ENCODE measurements at places on chromosomes 4 and X. TPM values are rescaled to one million over a fixed set of nuclear protein-coding genes. Genes with fewer than 3 reads are reported as not detected.

EGF gene
- total RNA-seq: not detected

NUP62CL gene
- not detected for total RNA-seq

PDCL2 gene
- not detected for total RNA-seq

CYLC1 gene
- not detected for total RNA-seq

ESX1 gene
- total RNA-seq: not detected

PRRG1 gene
- total RNA-seq: 3.9 TPM

GAB3 gene
- 2.9 TPM for total RNA-seq

DNA sequence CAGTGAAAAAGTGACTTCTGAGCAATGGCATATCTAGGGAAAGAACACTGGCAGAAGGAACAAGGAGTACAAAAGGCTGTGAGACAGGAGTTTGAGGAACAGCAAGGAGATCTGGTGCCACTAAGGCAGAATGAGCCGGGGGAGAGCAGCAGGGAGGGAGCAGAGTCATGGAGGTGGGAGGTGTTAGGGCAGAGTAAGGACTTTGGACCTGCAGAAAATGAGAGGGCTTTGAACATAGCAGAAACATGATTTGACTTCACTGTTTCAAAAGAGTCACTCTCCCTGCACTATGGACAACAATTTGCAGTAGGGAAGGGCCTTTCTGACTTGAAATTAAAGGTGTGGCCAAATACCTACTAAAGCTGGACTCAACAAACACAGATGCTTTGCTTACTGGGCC is 356.2 kb downstream of the ADGRL3 start:
- H3K4me1 ChIP-seq: no peaks in the 10 kb centered on the region
- peak overlapping the region; percentile 48 for H3K27ac ChIP-seq
- H3K27me3 ChIP-seq: no peaks in the 10 kb centered on the region
- DNase-seq: no peak
- no peak overlapping the region for H3K4me3 ChIP-seq

DNA sequence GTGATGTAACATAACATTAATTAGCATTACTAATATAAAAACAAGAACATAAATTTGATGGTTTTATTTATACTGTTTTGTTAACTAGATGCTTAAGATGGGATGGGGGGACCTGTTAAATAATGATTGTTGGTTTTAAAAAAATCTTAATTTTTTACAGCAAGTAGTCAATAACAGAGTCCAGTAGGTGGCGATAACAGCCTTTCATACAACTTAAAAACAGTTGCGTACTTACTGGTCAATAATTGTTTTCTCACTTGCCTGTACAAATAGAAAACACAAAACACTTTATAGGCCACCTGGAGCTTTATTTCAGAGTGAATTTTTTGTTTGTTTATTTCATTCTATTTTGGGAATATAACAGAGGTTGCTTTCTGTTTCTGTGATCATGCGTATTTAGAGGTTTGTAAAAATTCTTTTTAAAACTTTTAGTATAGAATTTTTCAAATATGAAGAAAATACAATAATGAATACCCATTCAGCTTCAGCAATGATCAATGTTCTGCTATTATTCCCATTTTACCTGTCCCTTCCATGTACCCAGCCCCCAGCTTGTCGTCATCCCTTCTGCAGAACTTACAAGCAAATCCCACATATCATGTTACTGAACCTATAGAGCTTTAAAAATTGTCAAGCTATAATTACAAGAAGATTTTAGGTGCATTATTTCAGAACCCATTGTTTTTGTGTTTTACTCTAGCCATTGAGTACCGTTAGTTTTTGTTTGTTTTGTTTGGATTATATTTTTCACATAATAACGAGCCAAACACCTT is 97.1 kb downstream of the MRPL1 start:
- H3K4me3 ChIP-seq: peak overlapping the region; percentile 25
- H3K27me3 ChIP-seq: no peaks in the 10 kb centered on the region
- no peak for DNase-seq
- H3K4me1 ChIP-seq: no peaks in the 10 kb centered on the region
- H3K36me3 ChIP-seq: no peaks in the 10 kb centered on the region
- no peak overlapping the region for H3K27ac ChIP-seq

- no peaks in the 10 kb centered on the region for H3K27me3 ChIP-seq
- H3K4me3 ChIP-seq: no peak overlapping the region
- no peaks in the 10 kb centered on the region for H3K4me1 ChIP-seq
- DNase-seq: no peak
- H3K27ac ChIP-seq: no peak overlapping the region
Observed at GRCh38 chr4:28354880-28355656, 1494.4 kb downstream of the STIM2 start.

DNA sequence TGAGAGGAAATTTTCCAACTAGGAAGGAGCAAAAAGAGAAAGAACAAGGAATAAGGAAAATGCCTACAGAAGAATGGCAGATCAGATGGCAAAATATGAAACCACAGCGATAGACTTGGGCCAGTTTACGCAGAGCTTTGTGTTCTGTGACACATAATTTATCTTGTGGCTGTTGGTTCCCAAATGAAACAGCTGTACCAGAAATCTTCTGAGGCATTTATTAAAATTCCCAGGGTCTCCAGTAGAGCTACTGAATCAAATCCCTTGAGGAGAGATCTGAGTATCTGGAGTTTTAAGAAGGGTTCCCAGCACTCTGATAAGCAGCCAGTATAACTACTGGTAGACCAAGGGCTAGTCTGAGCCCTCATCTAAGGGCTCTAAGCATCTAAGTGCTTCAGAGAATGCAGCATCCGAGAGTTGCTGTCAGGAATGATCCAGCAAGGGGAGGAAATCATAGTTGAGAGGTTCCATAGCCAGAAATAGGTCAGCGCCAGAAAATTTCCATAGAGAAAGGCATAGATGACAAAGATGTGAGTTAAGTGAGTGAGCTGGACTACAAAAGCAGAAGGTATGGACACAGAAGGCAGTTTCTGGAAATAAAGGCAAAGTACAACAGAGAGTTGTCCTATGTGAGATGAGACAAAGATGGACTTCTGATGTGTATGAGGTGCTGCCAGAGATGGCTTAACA is 46.3 kb upstream of the FAM241A start:
- no peaks in the 10 kb centered on the region for H3K4me1 ChIP-seq
- H3K27me3 ChIP-seq: no peaks in the 10 kb centered on the region
- no peak overlapping the region for H3K27ac ChIP-seq
- H3K4me3 ChIP-seq: no peak overlapping the region

DNA sequence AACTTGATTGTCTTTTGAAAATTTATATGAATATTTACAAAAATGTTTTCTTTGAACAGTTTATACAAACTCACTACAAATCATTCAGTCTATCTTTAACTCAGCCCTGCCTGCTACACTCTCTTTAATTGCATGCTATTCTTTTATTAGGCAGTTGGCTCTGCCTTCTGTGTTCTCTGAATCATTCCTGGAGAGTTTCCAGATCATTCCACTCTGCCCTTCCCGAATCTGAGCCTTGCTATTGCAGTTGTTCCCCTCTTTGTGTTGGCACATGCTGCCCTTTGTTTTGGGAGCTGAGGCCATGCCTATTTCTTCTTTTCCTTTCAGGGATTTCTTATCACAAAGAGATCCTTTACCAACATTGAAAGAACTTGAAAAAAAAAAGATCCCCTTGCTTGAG is 8.7 kb upstream of the TECRL start:
- H3K27me3 ChIP-seq: no peaks in the 10 kb centered on the region
- H3K4me1 ChIP-seq: no peaks in the 10 kb centered on the region
- DNase-seq: no peak

DNA sequence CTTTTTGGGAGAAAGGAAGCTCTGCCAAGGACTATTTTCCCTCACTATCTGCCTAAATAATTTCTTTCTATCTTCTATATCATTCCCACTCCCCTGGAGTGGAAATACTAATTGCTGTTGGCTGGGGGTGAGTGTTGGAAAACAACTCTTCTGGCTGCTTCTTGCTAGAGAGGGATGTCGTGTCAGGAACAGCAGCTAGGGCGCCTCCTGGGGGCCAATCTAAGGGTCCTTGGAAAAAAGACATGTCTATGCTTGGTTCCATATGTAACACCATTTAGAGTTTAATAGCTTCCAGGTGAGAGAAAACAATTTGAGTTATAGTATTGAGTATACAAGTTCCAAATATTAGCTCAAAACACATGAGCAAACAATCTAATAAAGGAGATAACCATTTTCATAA is 111.3 kb downstream of the MAGEE1 start:
- no peaks in the 10 kb centered on the region for H3K27me3 ChIP-seq
- no peak for DNase-seq
- no peak overlapping the region for H3K27ac ChIP-seq
- H3K4me3 ChIP-seq: no peak overlapping the region
- no peaks in the 10 kb centered on the region for H3K4me1 ChIP-seq
- H3K36me3 ChIP-seq: no peaks in the 10 kb centered on the region

DNA sequence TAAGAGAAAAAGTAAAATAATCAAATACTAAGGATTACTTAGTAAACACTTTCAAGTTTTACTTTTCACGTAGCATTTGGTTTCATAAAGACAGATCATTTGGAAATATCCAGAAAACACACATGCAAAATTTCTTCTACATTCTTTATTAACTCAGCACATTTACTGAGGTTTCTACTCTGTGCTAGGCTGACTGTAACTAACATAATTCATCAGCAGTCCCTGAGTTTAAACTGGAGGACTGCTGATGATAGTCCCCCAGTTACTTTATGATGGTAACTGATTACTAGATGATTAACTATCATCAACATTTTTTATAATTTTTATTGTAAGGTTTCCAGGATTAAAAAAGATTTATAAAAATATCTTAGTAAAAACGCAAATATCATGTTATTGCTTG is 12.3 kb downstream of the LEF1 start:
- no peaks in the 10 kb centered on the region for H3K27me3 ChIP-seq
- no peak overlapping the region for H3K27ac ChIP-seq

DNA sequence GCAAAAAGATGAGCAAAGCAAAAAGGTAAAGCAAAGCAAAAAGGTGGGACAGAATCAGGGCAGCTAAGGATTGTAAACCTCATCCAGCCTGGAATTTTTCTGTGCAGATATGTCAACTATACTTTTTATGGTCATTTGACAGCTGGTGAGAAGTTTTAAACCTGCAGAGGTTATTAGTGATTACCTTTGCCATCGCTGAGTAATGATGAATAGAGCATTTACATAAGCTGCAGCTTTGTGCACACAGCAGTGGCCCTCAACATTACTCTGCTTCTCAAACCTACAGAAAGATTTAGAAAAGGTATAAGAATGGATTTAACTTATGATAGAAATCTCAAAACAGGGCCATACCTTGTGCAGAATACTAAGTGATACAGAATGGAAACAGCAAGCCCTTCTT is 54.5 kb upstream of the C4orf54 start:
- H3K36me3 ChIP-seq: no peaks in the 10 kb centered on the region
- DNase-seq: no peak
- no peaks in the 10 kb centered on the region for H3K27me3 ChIP-seq
- no peak overlapping the region for H3K27ac ChIP-seq

GRCh38 chr4:951186-951585 is 18.9 kb downstream of the TMEM175 start:
- peaks cover 22% of the 10 kb centered on the region for H3K36me3 ChIP-seq
- no peaks in the 10 kb centered on the region for H3K27me3 ChIP-seq
- no peaks in the 10 kb centered on the region for H3K4me1 ChIP-seq
- H3K27ac ChIP-seq: no peak overlapping the region
- no peak overlapping the region for H3K4me3 ChIP-seq

- no peaks in the 10 kb centered on the region for H3K4me1 ChIP-seq
- H3K4me3 ChIP-seq: no peak overlapping the region
- no peaks in the 10 kb centered on the region for H3K27me3 ChIP-seq
- no peak overlapping the region for H3K27ac ChIP-seq
- DNase-seq: no peak
Observed at GRCh38 chrX:39431893-39432292, 630.6 kb downstream of the MID1IP1 start.

DNA sequence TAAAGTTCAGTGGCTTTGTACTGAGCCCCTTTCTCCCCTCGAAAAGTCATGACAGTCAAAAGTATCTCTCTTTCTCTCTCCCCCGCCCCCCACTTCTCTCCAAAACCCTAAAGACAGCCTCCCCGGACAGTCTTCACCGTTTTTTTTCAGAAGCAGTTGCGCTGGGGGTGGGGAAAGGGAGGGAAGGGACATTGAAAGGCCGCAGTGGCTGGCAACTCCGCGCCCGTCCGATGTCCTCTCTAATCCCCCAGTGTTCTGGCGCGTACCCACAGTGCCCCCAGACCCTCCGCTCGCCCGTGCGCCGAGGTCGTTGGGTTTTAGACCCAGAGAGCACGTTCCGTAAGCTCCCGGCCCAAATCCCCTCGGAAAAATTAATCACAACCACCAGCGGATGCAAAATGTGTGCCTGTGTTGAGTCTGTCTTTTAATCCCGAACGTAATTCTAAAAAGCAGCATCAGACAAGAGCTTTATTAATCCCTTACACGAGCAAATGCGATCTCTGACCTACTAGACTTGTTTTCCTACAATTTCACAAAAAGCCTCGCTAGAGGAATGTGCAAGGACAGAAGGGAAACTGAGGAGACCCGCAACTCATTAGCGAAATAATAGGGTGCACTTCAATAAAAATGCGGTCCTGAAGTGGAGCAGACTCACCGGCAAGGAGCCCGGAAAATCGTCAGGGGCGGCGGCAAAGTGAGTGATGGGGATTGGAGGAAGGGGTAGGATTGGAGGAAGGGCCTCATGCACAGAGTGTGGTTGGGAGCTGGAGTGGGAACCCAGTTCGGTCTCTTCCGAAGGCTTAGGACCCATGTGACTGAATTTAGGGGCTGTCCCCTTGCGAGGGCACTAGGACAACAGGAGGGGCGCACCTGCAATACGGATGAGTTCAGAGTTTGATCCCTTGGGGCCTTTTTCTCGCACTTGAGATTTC is 12.2 kb upstream of the PRDM8 start:
- H3K36me3 ChIP-seq: no peaks in the 10 kb centered on the region
- peaks cover 10% of the 10 kb centered on the region for H3K4me1 ChIP-seq
- peaks cover 8% of the 10 kb centered on the region for H3K27me3 ChIP-seq
- H3K4me3 ChIP-seq: peak overlapping the region; percentile 67
- no peak overlapping the region for H3K27ac ChIP-seq
- DNase-seq: no peak

DNA sequence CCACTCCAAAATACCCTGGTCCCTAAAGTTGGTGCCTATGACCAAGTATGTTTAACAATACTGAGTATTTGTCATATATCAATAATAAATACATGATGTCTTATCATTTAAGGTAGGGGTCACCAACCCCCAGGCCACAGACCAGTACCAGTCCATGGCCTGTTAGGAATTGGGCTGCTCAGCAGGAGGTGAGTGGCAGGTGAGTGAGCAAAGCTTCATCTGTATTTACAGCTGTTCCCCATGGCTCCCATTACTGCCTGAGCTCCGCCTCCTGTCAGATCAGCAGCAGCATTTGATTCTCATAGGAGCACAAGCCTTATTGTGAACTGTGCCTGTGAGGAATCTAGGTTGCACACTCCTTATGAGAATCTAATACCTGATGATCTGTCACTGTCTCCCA is 126.2 kb downstream of the HNRNPD start:
- no peak overlapping the region for H3K4me3 ChIP-seq
- H3K36me3 ChIP-seq: no peaks in the 10 kb centered on the region
- no peak for DNase-seq

GRCh38 chr4:176492646-176493302 is 173.0 kb downstream of the SPCS3 start:
- no peaks in the 10 kb centered on the region for H3K27me3 ChIP-seq
- no peak for DNase-seq
- H3K27ac ChIP-seq: no peak overlapping the region
- H3K36me3 ChIP-seq: no peaks in the 10 kb centered on the region
- H3K4me3 ChIP-seq: no peak overlapping the region
- H3K4me1 ChIP-seq: no peaks in the 10 kb centered on the region

- DNase-seq: no peak
- no peaks in the 10 kb centered on the region for H3K27me3 ChIP-seq
- H3K36me3 ChIP-seq: peaks cover 3% of the 10 kb centered on the region
- H3K27ac ChIP-seq: no peak overlapping the region
- no peak overlapping the region for H3K4me3 ChIP-seq
- H3K4me1 ChIP-seq: no peaks in the 10 kb centered on the region
Observed at GRCh38 chr4:146261041-146261440, 46.7 kb downstream of the REELD1 start.
